Endothelial cell of umbilical vein (primary cell): ENCODE measurements at places on chromosomes 7 and 10. TPM values are rescaled to one million over a fixed set of nuclear protein-coding genes. Genes with fewer than 3 reads are reported as not detected.

GRM8 gene
- not detected in 2 replicates for polyA plus RNA-seq

HHEX gene
- polyA plus RNA-seq: 71.6 and 81.0 TPM in 2 replicates

SNCG gene
- polyA plus RNA-seq: 50.6 and 60.8 TPM in 2 replicates

AKR1C4 gene
- polyA plus RNA-seq: not detected in 2 replicates

RTKN2 gene
- 0.48 and 0.65 TPM in 2 replicates for polyA plus RNA-seq

SLC16A12 gene
- polyA plus RNA-seq: not detected in 2 replicates

NOC3L gene
- polyA plus RNA-seq: 3.4 and 4.3 TPM in 2 replicates

CALML3 gene
- polyA plus RNA-seq: not detected in 2 replicates

TFR2 gene
- polyA plus RNA-seq: 0.32 and 0.37 TPM in 2 replicates

SEMA4G gene
- polyA plus RNA-seq: 10.4 and 12.7 TPM in 2 replicates

GRK5 gene
- polyA plus RNA-seq: 9.6 and 13.1 TPM in 2 replicates

CSGALNACT2 gene
- 7.3 and 9.7 TPM in 2 replicates for polyA plus RNA-seq

CFAP46 gene
- 0.88 and 0.98 TPM in 2 replicates for polyA plus RNA-seq

NUP42 gene
- 31.5 and 34.3 TPM in 2 replicates for polyA plus RNA-seq

HGF gene
- polyA plus RNA-seq: 0.08 and 0.18 TPM in 2 replicates

CDK1 gene
- polyA plus RNA-seq: 13.6 and 19.9 TPM in 2 replicates

KLF14 gene
- polyA plus RNA-seq: 0.01 TPM in 1 of 2 replicates, not detected in the other

CXCL12 gene
- polyA plus RNA-seq: 0.35 and 0.56 TPM in 2 replicates

NUTM2E gene
- 0.03 and 0.04 TPM in 2 replicates for polyA plus RNA-seq

SFMBT2 gene
- 0.08 and 0.14 TPM in 2 replicates for polyA plus RNA-seq

CFAP43 gene
- polyA plus RNA-seq: 0.03 and 0.04 TPM in 2 replicates

MALRD1 gene
- not detected in 2 replicates for polyA plus RNA-seq

ANTXRL gene
- polyA plus RNA-seq: not detected in 2 replicates

FAM25A gene
- polyA plus RNA-seq: not detected in 2 replicates

SVOPL gene
- not detected in 2 replicates for polyA plus RNA-seq

OR2A12 gene
- polyA plus RNA-seq: not detected in 2 replicates

CD36 gene
- 0.57 and 0.87 TPM in 2 replicates for polyA plus RNA-seq

ASZ1 gene
- polyA plus RNA-seq: not detected in 2 replicates

ASB10 gene
- polyA plus RNA-seq: not detected in 2 replicates

GIMAP1 gene
- polyA plus RNA-seq: 8.1 and 10.0 TPM in 2 replicates

GGCT gene
- 14.7 and 21.1 TPM in 2 replicates for polyA plus RNA-seq

SNX8 gene
- 24.5 and 49.1 TPM in 2 replicates for polyA plus RNA-seq

NSMCE4A gene
- 36.1 and 36.8 TPM in 2 replicates for polyA plus RNA-seq

DDX50 gene
- 11.1 and 14.8 TPM in 2 replicates for polyA plus RNA-seq

SLC18A3 gene
- polyA plus RNA-seq: 0.03 TPM in 1 of 2 replicates, not detected in the other

CAPZA2 gene
- polyA plus RNA-seq: 35.4 and 48.1 TPM in 2 replicates

TEX47 gene
- not detected in 2 replicates for polyA plus RNA-seq
